ELR (cell line): ENCODE measurements at places on chromosomes 6 and 20.

DNA sequence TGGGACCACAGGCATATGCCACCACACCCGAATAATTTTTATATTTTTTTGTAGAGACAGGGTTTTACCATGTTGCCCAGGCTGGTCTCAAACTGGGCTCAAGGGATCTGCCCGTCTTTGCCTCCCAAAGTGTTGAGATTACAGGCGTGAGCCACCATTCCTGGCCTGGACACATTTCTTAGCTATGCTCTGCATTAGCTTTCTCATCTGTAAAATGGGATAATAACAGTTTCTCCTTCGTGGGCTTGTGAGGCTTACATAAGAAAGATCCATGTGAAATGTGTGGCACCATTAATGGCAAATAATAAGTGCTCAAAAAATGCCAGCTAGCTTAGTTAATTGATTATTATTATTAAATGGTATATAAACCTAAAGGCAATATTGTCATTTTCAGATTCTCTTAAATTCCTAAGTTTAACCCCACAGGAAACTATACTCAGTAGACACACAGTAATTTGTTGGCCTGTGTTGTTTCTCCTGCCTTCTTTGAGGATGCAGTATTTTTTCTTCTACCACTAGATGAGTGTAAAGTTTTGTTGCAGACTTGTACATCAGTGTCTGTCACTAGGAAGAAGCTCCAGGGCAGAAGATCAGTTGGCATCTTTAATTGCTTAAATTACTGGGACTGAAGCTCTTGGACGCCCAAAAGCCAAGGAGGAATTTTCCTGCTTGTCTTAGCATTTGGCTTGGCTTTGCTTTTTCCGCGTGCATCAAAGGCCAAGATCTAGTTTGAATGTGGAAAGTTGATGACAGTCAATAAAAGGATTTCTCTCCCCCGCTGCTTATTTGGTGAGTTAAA lies 162.3 kb upstream of the ZNF217 start:
- no peak for DNase-seq

DNA sequence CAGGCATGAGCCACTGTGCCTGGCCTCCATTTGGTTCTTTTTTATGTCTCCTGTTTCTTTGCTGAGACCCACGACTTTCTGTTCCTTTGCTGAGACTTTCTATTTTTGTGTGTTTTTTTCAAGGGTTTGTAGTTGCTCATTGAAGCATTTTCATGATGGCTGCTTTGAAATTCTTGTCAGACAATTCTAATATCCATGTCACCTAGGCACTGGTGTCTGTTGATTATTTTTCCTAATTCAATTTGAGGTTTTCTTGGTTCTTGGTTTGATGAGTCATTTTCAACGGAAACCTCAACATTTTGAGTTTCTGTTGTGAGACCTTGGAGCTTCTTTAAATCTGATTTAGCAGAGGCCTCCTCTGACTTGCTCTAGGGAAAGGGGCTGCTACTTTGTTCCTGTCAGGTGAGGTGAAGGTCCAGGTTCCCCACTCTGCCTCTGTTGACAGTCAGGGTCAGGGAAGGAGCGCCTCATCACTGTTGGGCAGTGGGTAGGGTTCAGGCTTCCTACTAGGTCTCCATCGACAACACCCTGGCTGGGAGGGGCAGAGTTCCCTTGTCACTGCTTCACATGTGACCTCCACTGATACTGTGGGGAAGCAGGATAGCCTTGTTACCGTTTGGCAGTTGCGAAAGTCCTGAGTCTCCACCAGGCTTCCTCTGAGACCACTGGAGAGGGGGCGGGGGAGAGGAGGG lies 67.2 kb upstream of the RNF24 start:
- DNase-seq, result peak; percentile 80

DNA sequence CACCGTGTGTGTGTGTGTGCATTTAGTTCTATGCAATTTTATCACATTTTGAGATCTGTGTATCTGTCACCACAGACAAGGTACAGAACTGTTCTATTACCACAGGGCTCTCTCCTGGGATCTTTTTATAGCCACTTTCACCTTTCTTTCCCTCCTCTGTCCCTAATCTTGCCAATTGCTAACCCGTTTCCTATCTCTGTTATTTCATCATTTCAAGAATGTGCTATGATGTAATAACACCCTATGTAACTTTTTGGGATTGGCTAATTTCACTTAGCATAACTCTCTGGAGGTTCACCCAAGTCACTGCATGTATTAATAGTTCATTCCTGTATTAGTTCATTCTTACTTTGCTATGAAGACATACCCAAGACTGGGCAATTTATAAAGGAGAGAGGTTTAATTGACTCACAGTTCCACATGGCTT lies 657.7 kb downstream of the QKI start:
- no peak for DNase-seq

DNA sequence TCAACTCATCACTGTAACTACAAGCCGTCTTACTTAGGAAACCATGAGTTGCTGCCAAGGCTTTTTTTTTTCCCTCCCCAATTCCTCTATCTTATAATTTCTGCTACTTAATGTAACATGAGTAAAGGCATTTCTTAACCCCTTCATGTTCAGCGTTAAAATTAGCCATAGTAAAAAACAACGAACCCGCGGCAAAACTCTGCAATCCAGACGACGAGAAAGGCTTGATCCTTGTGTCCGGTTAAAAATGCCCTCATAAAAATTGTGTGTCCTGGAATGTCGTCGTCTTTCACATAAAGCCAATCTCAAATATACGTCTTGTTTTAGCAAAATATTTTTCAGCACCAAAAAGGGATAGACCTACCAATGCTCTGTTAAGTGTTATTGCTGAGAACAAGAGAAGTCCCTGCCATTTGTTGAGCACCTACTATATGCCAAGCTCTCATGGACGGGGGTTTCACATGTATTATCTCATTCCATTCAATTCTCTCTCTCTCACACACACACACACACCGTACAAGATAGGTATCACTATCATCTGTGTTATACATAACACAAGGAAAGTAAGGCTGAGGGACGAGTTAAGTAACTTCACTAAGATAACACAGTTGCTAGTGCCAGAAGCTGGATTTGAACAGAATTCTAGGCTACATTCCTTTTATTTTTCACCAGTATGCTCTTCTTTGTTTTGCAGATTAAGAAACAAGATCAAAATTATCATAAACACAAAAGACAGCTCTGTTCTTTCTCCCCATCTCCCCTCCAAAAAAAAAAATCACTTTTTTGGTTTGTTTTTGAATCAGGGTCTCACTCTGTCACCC lies 683 bp upstream of the ARHGAP18 start:
- DNase-seq, result no peak

DNA sequence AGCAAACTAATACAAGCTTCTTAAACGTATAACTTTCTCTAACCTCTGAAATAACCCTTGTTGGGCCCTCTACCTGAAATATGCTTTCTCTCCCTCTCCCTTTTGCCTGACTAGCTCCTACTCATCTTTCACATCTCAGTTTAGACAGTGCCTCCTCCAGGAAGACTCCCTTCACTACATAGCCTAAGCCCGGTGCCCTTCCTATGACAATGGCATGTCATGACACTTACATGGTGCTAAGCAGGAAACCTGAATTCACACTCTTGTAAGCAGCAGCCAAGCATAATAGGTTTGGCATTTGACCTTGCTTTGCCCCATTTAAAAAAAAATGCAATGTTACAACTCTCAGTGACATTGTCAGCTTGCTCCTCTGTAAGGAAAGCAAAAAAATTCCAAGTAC lies 33.1 kb upstream of the FBXL4 start:
- no peak for DNase-seq
